ENCODE measurements at places on chromosomes 6 and 20. TPM values are rescaled to one million over a fixed set of nuclear protein-coding genes. Genes with fewer than 3 reads are reported as not detected.

Gene NPEPL1
- 33.6 TPM for total RNA-seq

Gene EMILIN3
- not detected for total RNA-seq

DNA sequence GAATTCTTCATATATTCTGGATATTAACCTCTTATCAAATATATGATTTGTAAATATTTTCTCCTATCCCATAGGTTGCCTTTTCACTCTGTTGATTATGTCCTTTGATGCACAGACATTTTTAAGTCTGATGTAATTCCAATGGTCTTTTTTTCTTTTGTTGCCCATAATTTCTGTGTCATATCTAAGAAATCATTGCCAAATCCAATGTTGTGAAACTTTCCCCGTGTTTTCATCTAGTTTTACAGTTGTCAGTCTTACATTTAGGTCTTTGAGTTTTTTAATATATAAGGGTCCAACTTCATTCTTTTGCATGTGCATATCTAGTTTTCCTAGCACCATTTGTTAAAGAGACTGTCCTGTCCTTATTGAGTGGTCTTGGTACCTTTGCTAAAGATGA is 111.5 kb downstream of the SESN1 start:
- no peak for DNase-seq

Gene ITPA
- 53.0 TPM for total RNA-seq

GRCh38 chr6:148306286-148306685 is 36.4 kb upstream of the SASH1 start:
- peak; percentile 63 for DNase-seq
